ENCODE measurements at places on chromosomes 16 and 17. TPM values are rescaled to one million over a fixed set of nuclear protein-coding genes. Genes with fewer than 3 reads are reported as not detected.

GRCh38 chr16:85649411-85650134 lies 36.5 kb downstream of the GSE1 start:
- H3K27ac ChIP-seq, result no peak overlapping the region
- no peak overlapping the region for H3K4me3 ChIP-seq
- DNase-seq, result no peak
- H3K4me1 ChIP-seq, result peaks cover 8% of the 10 kb centered on the region

- peaks cover 1% of the 10 kb centered on the region for H3K36me3 ChIP-seq
- H3K4me1 ChIP-seq, result peaks cover 34% of the 10 kb centered on the region
- H3K4me3 ChIP-seq, result peak overlapping the region; percentile 87
- no peaks in the 10 kb centered on the region for H3K27me3 ChIP-seq
- H3K27ac ChIP-seq, result peak overlapping the region; percentile 92
Measured at GRCh38 chr16:67718668-67719047, 458 bp downstream of the GFOD2 start.

- no peak overlapping the region for H3K27ac ChIP-seq
- peaks cover 13% of the 10 kb centered on the region for H3K4me1 ChIP-seq
- H3K4me3 ChIP-seq, result no peak overlapping the region
- no peaks in the 10 kb centered on the region for H3K27me3 ChIP-seq
Measured at GRCh38 chr17:69609473-69610305, 195.2 kb downstream of the MAP2K6 start.

- no peaks in the 10 kb centered on the region for H3K36me3 ChIP-seq
- no peak overlapping the region for H3K27ac ChIP-seq
- DNase-seq, result no peak
- no peak overlapping the region for H3K4me3 ChIP-seq
Measured at GRCh38 chr17:33789658-33790057, 465.4 kb upstream of the CCL2 start.

The KRT31 gene
- not detected for total RNA-seq

- no peak overlapping the region for H3K4me3 ChIP-seq
- H3K4me1 ChIP-seq, result peaks cover 11% of the 10 kb centered on the region
- no peak overlapping the region for H3K27ac ChIP-seq
- no peaks in the 10 kb centered on the region for H3K36me3 ChIP-seq
Measured at GRCh38 chr16:17474037-17474436, 3.3 kb upstream of the XYLT1 start.

- H3K4me3 ChIP-seq, result no peak overlapping the region
- no peak overlapping the region for H3K27ac ChIP-seq
- peaks cover 16% of the 10 kb centered on the region for H3K4me1 ChIP-seq
- H3K27me3 ChIP-seq, result peaks cover 9% of the 10 kb centered on the region
Measured at GRCh38 chr16:85381738-85382592, 231.2 kb upstream of the GSE1 start.

The TRAPPC2L gene
- 86.2 TPM for total RNA-seq

DNA sequence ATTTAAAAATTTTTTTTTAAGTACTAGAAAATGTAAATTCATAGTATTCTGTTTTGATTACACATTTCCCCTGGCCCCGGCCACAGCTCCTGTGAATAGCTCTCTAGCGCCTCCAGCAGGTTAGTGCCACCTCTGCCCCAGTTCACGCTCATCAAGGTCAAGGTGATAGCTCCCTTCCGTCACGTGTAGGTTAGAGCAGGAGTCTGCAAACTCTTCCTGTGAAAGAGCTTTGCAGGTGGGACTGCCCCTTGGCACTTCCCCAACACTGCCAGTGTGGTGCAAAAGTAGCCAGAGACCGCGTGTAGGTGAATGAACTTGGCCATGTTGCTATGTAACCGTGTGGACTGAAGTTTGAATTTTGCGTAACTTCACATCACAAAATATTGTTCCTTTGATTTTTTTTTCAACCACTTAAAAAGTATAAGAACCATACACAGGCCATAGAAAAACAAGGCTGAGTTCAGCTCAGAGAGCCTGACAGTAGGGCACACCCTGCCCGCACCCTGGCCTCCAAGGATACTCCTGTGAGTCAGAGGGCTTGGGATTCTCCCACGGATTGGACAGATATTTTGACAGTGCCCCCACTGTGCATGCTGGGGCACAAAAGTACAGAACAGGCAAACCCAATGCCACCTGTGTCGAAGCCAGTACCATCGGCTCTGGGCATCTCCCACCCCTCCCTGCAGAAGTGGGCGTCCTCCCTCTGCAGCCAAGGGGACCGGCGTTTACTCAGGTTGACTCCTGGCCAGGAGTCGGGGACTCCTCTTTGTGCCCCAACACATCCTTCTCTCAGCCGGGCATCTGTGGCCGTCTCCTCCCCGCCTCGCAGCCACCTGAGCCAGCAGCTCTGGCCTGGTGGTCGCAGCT lies 92.0 kb upstream of the CHMP6 start:
- no peak for DNase-seq
- no peaks in the 10 kb centered on the region for H3K27me3 ChIP-seq
- no peaks in the 10 kb centered on the region for H3K4me1 ChIP-seq
- H3K4me3 ChIP-seq, result no peak overlapping the region
- no peak overlapping the region for H3K27ac ChIP-seq

DNA sequence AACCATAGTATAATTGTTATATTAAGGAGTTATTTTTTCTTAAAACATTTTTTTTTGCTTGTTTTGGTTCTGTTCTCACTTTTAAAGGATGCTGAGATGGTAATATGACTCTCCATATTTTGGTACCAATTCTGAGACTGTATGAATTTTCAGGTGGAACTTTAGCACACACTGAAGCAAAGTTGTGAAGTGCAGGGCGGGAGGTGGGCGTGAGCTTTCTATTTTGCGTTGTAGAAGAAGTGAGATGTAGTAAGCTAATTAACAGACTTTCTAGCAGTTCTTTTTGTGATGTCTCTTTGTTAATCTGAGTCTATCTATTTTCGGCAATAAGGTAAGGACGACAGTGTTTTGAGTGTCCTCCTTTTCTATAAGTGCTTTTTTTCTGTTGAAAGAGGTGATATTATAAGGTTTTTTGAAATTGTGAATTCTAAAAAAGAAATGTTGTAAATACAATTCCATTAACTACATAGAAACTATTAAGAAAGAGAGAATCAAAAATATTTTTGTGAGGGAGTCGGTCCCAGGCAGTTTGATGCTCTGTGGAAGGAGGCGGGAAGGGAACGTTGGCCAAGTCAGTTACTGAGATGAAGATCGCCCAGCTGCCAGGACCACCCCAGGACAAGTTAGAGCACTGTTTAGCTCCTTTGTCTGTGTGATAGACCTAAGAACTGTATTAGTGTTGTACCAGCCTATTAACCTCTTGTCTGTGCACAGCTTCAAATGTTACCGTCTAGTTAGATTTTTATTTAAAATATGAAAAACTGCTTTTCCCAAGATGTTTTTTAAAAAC lies 65.0 kb downstream of the CCDC182 start:
- peaks cover 1% of the 10 kb centered on the region for H3K4me1 ChIP-seq
- DNase-seq, result no peak

GRCh38 chr17:65171752-65172151 lies 34.6 kb downstream of the RGS9 start:
- H3K27ac ChIP-seq, result no peak overlapping the region
- H3K36me3 ChIP-seq, result no peaks in the 10 kb centered on the region
- H3K4me1 ChIP-seq, result no peaks in the 10 kb centered on the region
- DNase-seq, result no peak
- H3K27me3 ChIP-seq, result no peaks in the 10 kb centered on the region
- H3K4me3 ChIP-seq, result no peak overlapping the region

The EVI2B gene
- total RNA-seq, result not detected

- H3K4me3 ChIP-seq, result no peak overlapping the region
- DNase-seq, result no peak
- no peaks in the 10 kb centered on the region for H3K27me3 ChIP-seq
- H3K27ac ChIP-seq, result peak overlapping the region; percentile 88
- peaks cover 17% of the 10 kb centered on the region for H3K4me1 ChIP-seq
Measured at GRCh38 chr16:50313596-50314478, 47.5 kb downstream of the ADCY7 start.

The KREMEN2 gene
- total RNA-seq, result 0.31 TPM

DNA sequence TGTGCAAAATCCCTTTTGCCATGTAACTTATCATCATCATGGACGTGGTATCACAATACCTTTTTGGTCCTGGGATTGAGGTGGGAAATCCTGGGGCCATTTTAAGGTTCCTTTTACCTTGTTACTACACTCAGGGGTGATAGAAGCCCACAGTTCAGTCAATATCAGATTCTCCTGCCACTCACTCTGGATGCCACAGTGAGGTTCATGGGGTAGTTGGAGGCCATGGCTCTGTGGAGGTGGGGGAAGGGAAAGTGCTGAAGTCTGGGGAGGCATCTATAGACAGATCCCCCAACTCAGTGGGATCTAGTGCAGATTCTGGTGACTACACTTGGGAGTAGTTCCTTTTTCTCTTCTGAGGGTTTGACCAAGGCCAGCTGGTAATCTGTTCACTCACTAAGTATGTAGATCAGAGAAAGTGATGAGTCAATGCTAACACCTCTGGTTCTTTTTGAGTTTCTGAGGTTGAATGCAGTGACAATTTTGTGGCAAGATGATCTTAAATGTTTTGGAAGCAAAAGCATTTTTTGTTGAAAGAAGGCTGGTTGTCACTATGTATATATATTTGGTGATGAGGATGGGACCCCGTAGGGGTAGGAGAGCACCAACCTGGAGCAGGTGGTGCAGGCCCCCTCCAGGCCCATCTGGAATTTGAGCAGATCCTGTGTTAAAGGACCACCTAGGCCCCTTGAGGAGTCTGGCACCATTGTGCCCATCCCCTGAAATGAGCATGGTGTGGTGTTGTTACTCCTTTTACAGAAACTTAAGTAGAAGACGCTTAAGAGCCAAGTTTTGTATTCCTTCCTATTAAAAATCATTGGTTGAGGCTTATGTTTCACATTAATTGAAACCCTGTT lies 18.8 kb upstream of the IRF8 start:
- no peak overlapping the region for H3K4me3 ChIP-seq
- H3K36me3 ChIP-seq, result peaks cover 1% of the 10 kb centered on the region
- no peak overlapping the region for H3K27ac ChIP-seq
- H3K27me3 ChIP-seq, result peaks cover 29% of the 10 kb centered on the region
- DNase-seq, result no peak

The RABEP1 gene
- total RNA-seq, result 50.1 TPM

The CYGB gene
- 1.0 TPM for total RNA-seq

The MT1F gene
- 6.3 TPM for total RNA-seq

- DNase-seq, result no peak
- H3K27me3 ChIP-seq, result no peaks in the 10 kb centered on the region
- H3K36me3 ChIP-seq, result no peaks in the 10 kb centered on the region
- no peaks in the 10 kb centered on the region for H3K4me1 ChIP-seq
Measured at GRCh38 chr16:27417047-27417671, 15.2 kb downstream of the IL21R start.

DNA sequence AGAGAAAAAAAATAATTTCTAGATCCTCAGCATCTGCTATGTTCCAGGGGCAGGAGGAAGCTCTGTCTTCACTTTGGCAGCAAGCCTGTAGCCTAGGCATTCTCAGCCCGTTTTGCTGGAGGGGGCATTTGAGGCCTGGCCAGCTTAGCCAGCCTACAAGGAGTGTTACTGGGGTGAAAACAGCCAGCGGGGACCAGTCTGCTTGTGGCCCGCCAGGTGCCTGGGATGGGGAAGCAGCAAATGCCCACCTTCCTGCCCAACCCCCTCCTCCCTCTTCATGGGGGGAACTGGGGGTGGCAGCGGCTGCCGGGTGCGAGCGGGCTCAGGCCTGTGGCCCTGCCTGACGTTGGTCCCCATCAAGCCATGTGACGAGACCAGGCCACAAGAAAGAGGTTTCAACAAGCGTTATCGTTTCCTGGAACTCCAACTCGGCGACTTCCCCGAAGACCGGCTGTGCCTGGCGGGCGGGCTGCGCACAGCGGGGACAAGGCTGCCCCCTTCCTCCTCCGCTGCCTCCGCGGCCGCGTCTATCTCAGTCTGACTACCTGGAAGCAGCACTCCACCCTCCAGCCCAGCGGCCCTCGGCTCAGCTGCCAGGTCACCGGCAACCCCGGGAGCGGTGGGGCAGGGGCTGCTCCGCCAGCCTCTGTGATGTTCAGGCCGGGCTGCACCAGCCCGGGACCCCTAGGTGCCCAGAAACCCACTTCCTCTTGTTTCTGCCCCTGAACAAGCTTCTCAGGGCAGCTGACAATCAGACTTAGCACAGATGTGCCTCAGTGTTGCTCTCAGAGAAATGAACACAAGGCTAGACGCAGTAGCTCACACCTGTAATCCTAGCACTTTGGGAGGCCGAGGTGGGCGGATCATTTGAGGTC lies 22.9 kb downstream of the SOCS1 start:
- H3K36me3 ChIP-seq, result no peaks in the 10 kb centered on the region
- peaks cover 8% of the 10 kb centered on the region for H3K27me3 ChIP-seq
- H3K27ac ChIP-seq, result no peak overlapping the region
- DNase-seq, result no peak

GRCh38 chr16:53962041-53962440 lies 258.1 kb downstream of the FTO start:
- no peak overlapping the region for H3K27ac ChIP-seq
- H3K36me3 ChIP-seq, result no peaks in the 10 kb centered on the region
- no peak overlapping the region for H3K4me3 ChIP-seq
- H3K4me1 ChIP-seq, result peaks cover 28% of the 10 kb centered on the region
- no peak for DNase-seq

The NPTX1 gene
- not detected for total RNA-seq

GRCh38 chr17:38587947-38588787 lies 17.6 kb downstream of the SRCIN1 start:
- H3K4me3 ChIP-seq, result no peak overlapping the region
- no peak for DNase-seq
- H3K4me1 ChIP-seq, result peaks cover 8% of the 10 kb centered on the region
- H3K36me3 ChIP-seq, result no peaks in the 10 kb centered on the region

DNA sequence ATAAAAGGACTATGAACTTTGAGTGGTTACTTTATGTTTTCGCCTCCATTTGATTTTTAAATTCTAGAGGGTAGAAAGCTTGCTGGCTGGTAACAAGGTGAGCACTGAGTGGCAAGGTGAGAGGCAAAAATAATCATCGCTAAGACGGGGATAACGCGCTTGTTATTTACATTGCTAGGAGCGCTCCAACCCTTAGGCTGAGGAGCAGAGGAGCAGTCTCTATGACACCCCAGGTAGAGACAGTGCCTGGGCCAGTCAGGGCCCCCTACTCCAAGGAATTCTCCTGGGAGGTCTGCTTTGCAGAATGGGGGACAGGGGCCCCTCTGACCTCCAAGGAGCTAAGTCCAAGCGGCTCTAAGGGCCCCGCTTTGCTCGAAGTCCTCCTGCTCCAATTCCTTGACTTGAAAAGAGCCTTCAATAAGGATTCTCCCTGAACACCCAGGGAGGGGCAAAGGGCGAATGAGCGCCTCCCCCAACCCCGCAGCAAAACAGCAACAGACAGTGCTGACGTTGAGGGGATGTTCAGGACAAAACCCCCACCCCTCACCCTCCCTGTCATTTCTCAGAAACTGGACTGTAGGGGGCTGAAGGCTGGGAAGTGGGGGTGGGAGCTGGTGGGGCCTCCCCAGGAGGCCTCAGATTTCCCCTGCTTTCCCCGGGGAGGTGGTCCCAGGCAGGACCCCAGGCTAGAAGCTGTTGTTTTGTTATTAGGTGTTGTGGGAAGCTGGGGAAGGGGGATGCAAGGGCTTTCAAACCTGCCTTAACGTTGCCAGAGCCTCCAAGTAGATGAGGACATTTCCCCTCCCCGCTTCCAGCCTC lies 10.2 kb upstream of the FOXF1 start:
- no peak overlapping the region for H3K4me3 ChIP-seq

The CRAMP1 gene
- 61.3 TPM for total RNA-seq

- H3K4me1 ChIP-seq, result peaks cover 3% of the 10 kb centered on the region
- H3K36me3 ChIP-seq, result no peaks in the 10 kb centered on the region
- H3K4me3 ChIP-seq, result no peak overlapping the region
- H3K27me3 ChIP-seq, result no peaks in the 10 kb centered on the region
- DNase-seq, result no peak
Measured at GRCh38 chr17:63096426-63096825, 130.4 kb downstream of the TANC2 start.

- peaks cover 9% of the 10 kb centered on the region for H3K27me3 ChIP-seq
- H3K36me3 ChIP-seq, result no peaks in the 10 kb centered on the region
- no peak overlapping the region for H3K27ac ChIP-seq
- no peak overlapping the region for H3K4me3 ChIP-seq
Measured at GRCh38 chr17:34527908-34528470, 51.4 kb upstream of the TMEM132E start.
